ENCODE measurements at places on chromosomes 2 and 18. TPM values are rescaled to one million over a fixed set of nuclear protein-coding genes. Genes with fewer than 3 reads are reported as not detected.

DNA sequence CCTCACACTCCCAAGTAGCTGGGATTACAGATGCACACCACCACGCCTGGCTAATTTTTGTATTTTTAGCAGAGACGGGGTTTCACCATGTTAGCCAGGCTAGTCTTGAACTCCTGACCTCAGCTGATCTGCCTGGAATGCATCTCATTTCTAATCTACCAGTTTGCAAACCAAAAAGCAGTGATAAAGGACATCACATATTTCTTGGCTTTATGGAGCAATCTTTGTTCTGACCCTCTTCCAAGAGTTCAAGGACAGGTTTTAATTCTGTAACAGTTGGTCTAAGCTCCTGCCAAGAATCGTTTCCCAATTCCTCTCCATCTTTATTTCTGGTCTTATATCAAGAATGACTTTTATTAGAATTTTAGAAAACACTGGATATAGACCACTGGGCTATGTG lies 67.7 kb downstream of the SLC40A1 start:
- H3K27me3 ChIP-seq = peaks cover 6% of the 10 kb centered on the region
- no peaks in the 10 kb centered on the region for H3K4me1 ChIP-seq
- DNase-seq = no peak
- H3K4me3 ChIP-seq = no peak overlapping the region

- no peaks in the 10 kb centered on the region for H3K36me3 ChIP-seq
- no peaks in the 10 kb centered on the region for H3K4me1 ChIP-seq
- no peak for DNase-seq
- H3K27ac ChIP-seq = no peak overlapping the region
- no peaks in the 10 kb centered on the region for H3K27me3 ChIP-seq
- no peak overlapping the region for H3K4me3 ChIP-seq
These were observed 342.7 kb upstream of the REG3G start for GRCh38 chr2:78682781-78683180.

- DNase-seq = no peak
- peaks cover 2% of the 10 kb centered on the region for H3K4me1 ChIP-seq
- H3K27ac ChIP-seq = no peak overlapping the region
- no peak overlapping the region for H3K4me3 ChIP-seq
- no peaks in the 10 kb centered on the region for H3K27me3 ChIP-seq
- peaks cover 78% of the 10 kb centered on the region for H3K36me3 ChIP-seq
These were observed 77.2 kb upstream of the NFU1 start for GRCh38 chr2:69514406-69514805.

The PIKFYVE gene
- 37.2 TPM for total RNA-seq

The OTOF gene
- 23.7 TPM for total RNA-seq

The DPYSL5 gene
- total RNA-seq = not detected

The DBI gene
- total RNA-seq = 142 TPM

DNA sequence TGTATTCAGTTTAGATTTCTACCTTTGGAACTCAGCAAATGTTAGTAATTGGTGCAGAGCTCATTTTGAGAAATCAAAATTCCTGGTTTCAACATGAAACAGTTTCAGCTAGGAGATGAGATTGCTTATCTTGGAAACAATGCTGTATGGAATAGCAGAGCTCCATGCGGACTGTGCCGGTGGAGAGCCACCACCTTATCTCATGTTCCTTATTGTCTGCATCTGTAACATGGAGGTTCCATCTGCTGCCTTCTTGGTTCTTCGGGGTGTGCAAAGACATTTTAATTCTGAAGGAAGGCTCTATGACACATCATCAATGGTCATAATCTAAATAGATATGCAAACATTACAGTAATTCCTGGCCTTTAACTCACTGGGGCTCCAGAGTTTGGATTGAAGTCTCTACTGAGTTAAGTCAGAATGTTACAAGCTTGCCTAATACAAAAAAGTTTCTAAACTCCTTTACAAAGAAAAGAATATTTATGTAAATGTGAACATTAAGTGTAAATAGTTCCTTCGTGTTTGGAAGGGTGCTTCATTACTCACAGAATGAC lies 65.3 kb downstream of the PRKRA start:
- H3K4me1 ChIP-seq = peaks cover 11% of the 10 kb centered on the region
- no peak overlapping the region for H3K27ac ChIP-seq
- no peak for DNase-seq
- no peaks in the 10 kb centered on the region for H3K36me3 ChIP-seq
- no peaks in the 10 kb centered on the region for H3K27me3 ChIP-seq

The ZNF512 gene
- total RNA-seq = 34.0 TPM

DNA sequence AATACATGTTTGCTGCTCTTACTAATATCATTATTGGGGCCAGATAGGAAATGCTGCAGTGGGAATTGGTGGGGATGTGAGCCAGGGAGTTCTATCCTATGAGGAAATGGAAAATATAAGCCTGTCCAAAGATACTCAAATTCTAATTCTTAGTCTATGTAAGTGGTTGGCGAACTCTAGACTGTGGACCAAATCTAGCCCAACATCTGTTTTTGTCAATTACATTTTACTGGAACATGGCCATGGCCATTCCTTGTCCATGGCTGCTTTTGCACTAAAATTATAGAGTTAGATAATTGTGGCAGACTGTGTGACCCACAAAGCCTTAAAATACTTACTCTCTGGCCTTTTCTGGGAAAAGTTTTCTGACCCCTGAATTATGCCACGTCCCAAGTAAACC lies 113.3 kb downstream of the MGAT5 start:
- H3K27me3 ChIP-seq = no peaks in the 10 kb centered on the region
- no peak for DNase-seq
- no peak overlapping the region for H3K27ac ChIP-seq
- peaks cover 10% of the 10 kb centered on the region for H3K36me3 ChIP-seq
- peaks cover 5% of the 10 kb centered on the region for H3K4me1 ChIP-seq

Data from activated CD4-positive, alpha-beta memory T cell treated with anti-CD3 and anti-CD28 coated beads, Interleukin-2, amount 10 ng/mL, durations not matched to agents 7 days and 5 days (primary cell).